ENCODE measurements at places on chromosomes 6 and 20.

DNA sequence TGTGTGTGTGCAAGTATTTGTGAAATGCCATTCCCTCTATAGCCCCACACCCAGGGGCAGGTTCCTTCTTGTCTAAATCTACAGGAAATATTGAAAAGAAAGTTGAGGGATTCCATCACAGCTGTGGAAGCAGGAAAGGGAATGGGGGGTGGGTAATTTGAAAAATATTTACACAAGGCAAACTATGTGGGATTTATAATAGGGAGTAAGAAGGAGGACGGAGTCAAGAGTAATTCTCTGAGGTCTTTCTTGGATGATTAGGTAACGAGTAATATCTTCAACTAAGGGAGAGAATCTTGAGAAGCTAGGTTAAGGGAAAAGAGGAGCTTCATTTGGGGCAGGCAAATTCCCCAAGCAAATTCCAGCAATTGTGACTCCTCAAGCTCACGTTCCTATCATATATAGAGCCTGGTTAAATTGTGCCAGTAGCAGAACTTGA lies 113.5 kb upstream of the SGK1 start:
- no peak for DNase-seq

DNA sequence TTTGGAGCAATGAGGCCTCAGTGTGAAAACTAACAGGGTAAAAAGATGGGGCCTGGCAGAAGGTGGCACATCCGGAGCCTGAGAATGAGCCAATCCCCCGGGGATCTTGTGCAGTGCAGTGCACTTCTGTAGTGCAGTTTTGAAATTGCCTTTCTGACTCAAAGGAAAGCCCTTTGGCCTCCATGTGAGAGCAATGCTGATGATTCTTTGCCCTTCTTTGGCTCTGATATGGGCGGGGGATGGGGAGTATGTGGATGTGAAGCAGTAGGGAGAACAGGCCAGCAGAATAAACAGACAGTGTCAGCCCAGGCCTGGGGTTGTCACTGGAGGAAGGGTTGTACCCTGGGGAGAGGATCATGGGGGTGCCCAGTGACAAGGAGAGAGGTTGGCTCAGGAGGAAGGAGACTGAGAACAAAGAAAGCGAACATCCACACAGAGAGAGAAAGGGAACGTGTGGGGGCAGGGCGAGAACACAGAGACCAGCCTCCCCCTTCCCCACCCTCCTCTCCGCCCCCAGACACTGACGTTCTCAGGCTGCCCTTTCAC lies 351.2 kb downstream of the CDC5L start:
- no peak for DNase-seq

DNA sequence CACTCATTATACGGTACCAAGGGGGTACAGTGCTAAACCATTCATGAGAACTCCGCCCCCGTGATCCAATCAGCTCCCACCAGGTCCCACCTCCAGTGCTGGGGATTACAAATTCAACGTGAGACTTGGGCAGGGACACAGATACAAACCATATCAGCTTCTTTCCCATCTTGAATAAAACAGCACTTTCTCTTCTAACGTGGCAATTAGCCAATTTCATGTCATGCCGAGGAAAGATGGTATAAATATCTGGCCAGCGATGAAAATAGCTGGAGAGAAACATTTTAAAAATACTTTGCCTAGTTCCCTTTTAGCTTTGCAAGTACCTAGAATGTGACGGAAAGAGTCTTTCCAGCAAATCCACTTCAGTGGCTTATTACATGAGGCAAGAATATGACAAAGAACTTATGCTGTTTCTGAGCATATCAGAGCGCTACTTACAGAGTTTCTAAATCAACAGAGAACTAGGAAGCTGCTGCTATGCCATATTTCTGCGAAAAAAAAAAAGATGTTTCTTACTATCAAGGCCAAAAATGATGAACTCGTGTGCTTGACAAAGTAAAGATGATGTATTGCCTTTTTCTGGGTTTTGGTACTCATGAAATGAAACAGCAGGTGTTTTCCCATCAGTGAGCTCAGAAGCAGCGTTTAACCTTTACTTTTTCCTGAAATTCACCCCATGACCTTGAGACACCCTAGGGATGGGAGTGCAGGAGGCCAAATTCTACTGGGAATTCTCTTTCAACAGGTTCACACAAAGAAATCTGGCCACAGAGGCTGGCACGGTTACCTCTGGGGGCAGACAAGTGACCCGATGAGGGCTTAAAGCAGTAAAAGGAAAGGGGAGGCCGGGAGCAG lies 37.9 kb downstream of the AGPAT4 start:
- no peak for DNase-seq

DNA sequence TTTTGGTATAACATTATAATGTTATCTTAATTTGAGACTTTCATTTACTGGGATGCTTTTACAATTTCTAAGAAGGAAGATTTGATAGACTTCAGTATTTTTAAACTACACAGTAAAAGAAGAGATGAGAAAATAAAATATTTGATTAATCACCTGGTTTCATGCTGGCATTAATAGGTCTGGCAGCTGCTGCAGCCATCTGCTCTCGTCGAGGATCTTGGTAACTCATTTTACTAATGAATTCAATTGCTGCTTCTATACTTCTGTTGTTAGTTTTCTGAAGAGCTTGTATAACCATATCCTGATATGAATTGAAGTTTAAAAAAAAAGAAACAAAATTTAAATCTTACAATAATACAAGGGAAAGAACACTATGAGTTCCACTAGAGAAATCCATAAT lies 23.0 kb downstream of the LATS1 start:
- DNase-seq = no peak

GRCh38 chr20:39268981-39269461 lies 306.9 kb downstream of the DHX35 start:
- peak; percentile 4 for DNase-seq

DNA sequence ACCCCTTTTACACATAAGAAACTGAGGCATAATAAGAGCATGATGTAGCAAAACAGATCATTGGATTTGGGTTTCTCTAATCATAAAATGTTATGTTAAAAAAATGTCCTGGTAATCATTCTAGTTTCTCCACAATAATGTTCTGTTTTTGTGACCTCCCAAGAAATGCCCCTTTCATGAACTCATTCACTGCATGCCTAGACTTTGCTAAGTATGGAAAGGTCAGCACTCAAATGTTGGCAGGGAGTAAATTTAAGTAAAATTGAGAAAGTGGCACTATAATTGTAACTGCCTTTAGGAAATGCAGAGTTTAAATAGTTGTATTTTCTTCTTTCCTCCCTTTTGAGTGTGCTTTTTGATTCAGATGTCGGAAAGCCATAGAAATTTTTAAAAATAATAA lies 48.5 kb upstream of the ID4 start:
- no peak for DNase-seq

GRCh38 chr20:40427026-40427425 lies 262.0 kb downstream of the MAFB start:
- DNase-seq = no peak

DNA sequence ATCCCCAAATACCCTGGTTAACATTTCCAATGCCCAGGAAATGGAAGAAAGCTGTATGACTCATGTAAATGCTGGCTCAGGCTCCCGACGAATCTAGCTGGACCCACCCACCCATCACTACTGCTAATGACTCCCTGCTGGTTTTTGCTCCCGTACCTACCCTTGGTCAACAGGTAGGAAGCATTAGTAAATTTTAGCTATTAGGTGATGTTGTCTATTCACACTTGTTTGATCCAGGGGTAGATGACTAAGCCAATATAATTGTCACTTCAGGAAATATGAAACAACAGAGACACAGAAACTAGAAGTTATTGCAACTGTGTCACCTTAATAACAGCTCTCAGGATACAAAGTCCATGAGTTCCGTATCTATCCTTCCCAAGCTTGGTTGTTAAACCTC lies 94.4 kb upstream of the BEND6 start:
- no peak for DNase-seq

DNA sequence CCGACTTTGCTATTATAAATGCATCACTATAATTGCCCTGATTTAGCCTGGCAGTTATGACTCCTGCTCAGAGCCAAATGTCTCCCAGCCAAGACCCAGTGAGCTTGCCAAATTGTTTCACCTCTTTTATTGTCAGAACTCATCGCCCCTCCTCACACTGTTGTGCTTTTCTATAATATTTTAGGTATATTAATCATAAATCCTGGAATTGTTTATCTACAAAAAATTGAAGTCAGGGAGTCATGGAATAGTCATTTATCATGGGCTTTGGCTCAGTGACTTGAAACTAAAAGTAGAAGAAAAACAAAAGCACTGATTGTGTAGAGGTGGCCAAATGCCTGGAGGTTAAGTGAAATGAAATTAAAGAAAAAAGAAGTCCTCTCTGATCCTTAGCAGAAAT lies 85.6 kb downstream of the PFDN4 start:
- no peak for DNase-seq

- peak; percentile 72 for DNase-seq
These were observed at the start of gene MICA for GRCh38 chr6:31403283-31404060. Gene MICA (plus strand): TSS chr6:31403595. CDS start chr6:31403633, 38 bp downstream.

DNA sequence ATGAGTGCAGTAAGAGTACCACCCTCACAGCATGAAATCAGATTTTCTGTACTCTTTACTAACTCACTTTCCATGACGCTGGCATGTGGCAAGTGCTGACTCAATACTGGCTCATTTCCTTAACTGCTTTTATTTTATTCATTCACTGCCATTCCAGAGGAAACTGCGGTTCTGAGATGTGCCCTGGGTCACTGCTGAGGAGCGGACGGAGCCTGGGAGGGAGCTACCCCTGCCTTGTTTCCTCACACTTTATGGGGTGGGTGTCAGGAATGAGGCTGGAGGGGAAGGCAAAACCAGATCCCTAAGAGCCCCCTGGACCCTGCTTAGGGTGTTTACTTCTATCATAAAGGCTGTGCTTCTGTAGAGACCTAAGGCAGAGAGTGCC lies 14.4 kb downstream of the NT5E start:
- no peak for DNase-seq

DNA sequence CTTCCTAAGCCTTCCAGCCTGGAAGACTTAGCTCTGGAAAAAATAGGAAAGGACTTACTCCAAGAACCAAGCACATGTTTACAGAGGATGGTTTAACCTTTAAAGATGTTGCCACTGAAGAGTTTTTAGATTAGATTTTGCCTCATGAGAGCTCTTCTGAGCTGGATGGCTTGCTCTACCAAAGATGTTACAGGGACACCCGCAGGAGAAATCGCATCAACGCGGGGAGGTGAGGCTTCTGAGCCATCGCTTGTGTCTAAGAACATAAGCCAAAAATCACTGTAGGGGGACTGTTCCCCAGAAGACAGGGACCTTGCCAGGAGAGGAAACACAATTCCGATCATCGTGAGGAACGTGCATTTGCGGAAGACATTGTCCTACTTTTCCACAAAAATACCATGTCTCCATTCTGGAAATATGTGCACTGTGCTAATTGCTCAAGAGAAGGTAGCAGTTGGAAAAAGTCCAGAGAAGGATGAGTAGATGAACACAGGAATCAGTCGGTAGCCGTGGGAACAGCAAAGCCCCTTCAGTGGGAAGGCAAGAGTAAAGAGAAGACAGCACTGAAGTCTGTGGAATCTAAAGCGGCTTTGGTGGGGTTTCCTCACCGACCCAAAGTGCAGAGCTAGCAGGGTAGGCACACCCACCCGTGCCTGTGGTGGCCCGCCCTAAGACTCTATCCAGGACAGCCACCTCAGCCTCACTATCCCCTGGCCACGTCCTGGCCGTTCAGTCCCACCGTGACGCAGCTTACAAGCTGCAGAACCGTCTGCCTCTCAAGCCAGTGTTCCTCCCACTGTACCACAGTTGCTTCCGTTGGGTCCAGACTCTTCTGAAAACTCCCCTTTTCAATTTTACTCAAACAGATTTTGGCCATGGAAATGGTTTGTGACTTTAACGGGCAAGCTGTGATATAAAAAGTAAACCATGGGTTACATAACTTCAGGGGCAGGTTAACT lies 334.8 kb downstream of the NRN1 start:
- no peak for DNase-seq

DNA sequence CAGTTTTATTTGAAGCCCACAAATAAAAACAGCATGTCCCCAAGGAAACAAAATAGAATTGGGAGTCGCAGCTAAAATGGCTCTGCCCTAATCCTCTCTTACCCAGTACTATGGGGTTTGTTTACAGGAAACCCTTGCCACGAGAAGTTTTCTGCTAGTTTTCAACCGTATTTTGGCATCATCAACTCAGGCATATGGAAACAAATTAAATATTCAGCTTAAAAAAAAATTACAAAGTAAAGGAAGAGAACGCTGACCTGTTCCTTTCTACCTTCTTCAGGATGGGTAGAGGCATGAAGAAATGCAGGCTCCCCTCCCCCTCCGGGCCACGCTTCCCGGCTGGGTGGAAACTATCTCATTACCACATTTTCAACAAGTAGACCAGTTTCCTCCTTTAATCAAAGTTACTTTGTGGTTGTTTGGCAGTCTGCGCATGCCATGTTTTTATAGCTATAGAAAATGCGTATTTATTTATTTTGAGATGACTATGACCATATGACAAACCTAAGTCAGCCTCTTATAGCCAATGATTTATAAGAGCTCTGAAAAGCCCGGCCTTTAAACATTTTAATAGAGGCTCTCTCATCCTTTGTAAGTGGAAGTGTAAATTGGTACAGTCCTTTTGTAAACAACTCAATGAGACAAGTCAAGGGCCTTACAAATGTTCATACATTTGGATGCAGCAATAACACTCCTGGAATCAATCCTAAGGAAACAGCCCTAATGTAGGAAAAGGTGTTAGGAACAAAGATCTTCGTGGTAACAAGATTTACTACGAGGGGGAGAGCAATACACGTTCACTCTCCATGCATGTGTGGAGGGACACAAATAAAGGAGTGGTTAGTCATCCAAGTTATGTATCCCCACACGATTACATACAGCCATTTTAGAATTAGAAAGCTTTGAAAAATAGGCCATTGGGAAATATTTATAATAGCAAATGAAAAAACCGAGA lies 16.1 kb upstream of the ZNF217 start:
- peak; percentile 20 for DNase-seq

DNA sequence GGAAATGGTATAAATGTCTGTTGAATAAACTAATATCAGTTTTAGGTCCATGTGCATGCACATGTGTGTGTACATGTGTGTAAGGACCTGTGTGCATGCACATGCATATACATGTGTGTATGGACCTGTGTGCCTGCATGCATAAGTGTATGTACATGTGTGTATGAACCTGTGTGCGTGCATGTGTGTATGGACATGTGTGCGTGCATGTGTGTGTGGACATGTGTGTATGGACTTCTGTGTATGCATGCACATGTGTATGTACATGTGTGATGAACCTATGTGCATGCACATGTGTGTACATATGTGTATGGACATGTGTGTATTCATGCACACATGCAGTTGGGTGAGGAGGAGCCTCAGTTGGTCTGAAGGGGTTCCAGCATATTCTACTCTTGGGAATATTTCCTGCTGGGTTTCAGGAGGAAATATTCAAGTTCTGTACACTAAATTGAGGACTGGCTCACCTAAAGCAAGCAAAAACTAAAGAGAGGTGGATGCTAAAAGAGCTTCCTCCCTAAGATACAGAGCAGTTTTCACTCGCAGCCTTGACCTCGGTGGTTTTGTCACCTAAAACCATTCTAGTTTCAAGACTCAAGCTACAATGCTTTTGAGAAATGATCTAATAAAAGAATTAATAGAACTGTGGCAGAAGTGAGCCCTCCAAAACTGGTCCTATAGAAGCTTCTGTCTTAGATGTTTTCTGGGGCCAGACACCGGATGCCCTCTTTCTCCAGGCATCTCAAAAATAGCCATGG lies 742.8 kb downstream of the MAFB start:
- no peak for DNase-seq

Data from C1 segment of cervical spinal cord (tissue), 14 donors.